ENCODE measurements at places on chromosomes 12 and 14.

GRCh38 chr14:32230181-32230580, 27.1 kb upstream of the RNU6-8 start:
- no peak for DNase-seq

GRCh38 chr12:124363353-124363965, 68.6 kb downstream of the RFLNA start:
- no peak for DNase-seq

- DNase-seq: no peak
These were observed 77.5 kb upstream of the RASSF3 start for GRCh38 chr12:64532734-64533351.

GRCh38 chr14:105168496-105168978, at the start of gene JAG2:
JAG2 (minus strand) TSS chr14:105168776; CDS start chr14:105168420, 356 bp downstream.
- peak; percentile 37 for DNase-seq

GRCh38 chr14:24036169-24036962, 15.4 kb upstream of the CARMIL3 start:
- peak; percentile 48 for DNase-seq

GRCh38 chr12:95474660-95474958, 657 bp downstream of the METAP2 start:
- no peak for DNase-seq

GRCh38 chr12:47801170-47801903, 18.4 kb downstream of the HDAC7 start:
- DNase-seq: no peak

- no peak for DNase-seq
These were observed 43.8 kb downstream of the LRCOL1 start for GRCh38 chr12:132566516-132567131.

GRCh38 chr14:57962325-57963035, 96.6 kb upstream of the SLC35F4 start:
- DNase-seq: no peak

- DNase-seq: no peak
These were observed 19.1 kb downstream of the PSMC1 start for GRCh38 chr14:90275458-90275814.

DNA sequence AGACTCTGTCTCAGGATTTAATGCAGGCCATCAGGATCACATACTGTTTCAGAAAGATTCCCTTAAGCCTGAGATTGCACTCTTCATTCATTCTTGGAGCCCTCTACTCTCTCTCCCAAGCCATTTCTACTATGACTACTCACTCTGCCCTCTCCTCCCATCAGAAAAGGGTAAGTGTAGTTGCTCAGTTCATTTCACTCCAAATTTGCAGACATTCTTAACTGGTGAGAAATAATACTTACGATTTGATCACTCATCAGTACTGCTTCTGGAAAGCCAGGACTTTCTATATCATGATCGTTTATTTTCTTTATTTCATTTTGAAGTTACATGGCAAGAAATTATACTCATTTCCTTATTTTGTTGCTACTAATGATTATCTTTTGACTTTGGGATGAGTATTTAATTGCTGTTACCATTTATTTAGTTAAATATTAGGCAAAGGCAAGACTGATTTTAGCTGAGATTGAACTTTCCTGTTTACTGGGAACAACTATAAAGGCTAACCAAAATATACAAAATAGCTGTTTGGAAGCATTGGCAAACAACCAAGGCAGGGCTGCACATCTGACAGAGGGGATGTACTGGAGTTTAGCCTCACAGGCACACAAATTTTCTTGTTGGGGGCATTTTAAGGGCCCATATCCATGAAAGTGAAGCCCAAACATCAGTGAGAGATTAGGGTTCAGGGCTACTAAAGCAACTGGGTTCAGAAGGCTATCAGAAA, 4.1 kb upstream of the RERG start:
- no peak for DNase-seq

DNA sequence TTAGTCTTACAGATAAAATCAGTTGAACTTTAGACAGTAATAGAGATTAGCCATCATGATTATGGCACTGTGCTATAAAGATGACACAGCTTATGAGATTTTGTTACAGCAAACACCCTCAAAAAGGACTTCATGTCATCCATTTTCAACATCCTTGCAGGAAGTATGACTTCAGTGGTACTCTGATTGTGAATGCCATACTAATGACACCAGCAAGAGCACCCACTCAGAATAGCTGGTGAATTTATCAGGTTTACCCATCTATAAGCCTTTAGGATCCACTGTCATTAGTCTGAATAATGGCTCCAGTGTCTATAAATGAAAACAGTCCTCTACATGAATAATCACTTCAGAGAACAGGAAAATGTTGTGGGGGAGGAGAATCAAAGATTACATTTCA, 615.2 kb downstream of the RPS29 start:
- no peak for DNase-seq

DNA sequence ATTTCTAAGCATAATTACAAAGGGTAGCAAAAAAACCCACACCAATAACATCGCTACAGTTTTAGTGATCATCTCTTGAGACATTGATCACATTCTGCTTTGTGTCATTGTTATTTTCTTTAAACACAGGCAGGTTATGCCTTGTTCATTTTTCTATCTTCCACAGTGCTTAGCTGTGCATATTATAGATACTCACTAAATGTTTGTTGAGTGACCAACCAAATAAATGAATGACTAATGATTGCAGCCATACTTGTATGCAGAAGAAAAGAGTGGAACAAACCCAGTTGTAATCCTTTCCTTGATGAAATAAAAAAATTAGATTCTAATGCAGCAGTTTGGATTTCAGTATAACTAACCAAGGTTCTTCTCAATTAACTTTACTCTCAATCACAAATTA, 81.0 kb upstream of the RASSF8 start:
- no peak for DNase-seq

DNA sequence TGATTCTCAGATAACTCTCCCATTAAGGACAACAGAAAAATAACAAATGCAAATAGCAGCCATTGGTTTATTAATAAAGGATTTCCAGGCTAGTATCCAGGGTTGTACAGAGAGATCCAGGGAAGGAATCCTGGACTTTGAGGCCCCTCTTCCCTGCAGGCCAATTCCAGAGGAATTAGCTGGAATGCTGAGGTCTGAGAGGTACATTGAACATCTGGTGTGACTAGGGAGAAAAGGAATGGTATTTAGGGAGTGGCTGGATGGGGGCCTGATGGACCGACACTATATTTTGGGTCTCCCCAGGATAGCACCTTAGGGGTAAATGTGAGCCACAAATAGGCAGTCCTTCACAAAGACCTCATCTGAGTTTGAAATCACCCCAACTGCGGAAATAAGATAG, 924.5 kb downstream of the AACS start:
- no peak for DNase-seq

- DNase-seq: no peak
These were observed 404.1 kb downstream of the ADAMTS20 start for GRCh38 chr12:43147878-43148277.

DNA sequence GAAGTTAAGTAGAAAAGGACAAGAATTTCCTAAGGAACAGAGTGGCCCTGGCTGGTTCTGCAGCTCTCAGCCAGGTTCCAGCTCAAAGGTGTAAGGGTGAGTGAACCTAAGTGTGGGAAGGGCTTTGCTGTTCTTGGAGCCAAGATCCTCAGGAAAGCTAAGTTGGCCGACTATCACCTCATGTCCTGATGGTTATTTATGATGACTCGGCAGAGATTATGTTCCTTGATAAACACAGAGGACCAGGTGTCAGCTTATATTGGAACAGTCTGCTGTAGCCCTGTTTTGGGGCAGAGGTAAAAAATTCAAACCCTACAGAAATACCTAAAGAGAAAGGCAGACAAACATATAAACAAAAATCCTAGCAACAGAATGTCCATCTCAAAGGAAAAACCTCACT, 128.5 kb downstream of the TBX3 start:
- no peak for DNase-seq

GRCh38 chr12:46133751-46134150, 135.1 kb downstream of the SLC38A1 start:
- DNase-seq: no peak

DNA sequence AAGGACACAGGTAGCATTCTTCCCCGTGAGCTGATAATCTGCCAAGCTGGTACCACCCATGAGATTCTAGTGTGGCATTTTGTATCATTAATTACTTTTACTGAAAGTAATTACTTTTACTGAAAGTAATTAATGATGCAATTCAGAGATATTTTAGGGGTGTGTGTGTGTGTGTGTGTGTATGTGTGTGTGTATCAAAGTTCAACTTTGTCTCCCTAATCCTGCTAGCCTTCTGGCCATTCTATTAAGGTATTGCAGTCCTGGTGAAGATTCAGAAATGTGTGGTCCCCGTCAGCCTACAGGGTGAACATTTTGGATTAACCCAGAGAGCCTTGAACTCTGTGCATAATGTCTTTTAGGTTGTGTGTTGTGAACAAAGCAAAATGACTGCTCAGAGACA, 310.8 kb downstream of the ZFP36L1 start:
- no peak for DNase-seq

Measured in stimulated activated CD8-positive, alpha-beta memory T cell treated with anti-CD3 and anti-CD28 coated beads, Interleukin-2, amount 100 ng/mL, for 48 hours (primary cell).